ENCODE measurements at places on chromosomes 11 and 22.

DNA sequence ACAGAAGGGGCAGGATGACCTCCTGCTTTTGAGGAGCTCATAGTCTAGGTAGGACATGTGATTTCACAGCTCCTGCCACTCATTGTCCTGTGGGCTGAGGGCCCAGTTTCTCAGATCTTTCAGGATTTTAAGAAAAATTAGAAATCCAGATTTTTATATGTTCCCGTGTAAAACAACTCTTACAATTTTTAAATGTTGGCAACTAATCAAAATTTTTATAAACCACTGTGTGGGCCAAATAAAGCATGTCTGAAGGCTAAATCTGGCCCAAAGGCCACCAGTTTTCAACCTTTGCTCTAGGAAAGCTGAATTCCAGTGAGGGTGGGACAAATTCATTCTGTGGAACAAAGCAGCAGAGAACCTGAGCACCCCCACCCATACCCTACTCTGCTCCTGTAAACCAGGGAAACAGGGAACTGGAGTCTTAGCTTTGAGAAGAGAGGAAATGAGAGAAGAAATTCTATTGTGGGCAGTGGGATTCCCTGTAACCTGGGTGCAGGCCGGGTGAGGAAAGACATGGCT is 20.6 kb downstream of the LRRC32 start:
- no peak for DNase-seq

DNA sequence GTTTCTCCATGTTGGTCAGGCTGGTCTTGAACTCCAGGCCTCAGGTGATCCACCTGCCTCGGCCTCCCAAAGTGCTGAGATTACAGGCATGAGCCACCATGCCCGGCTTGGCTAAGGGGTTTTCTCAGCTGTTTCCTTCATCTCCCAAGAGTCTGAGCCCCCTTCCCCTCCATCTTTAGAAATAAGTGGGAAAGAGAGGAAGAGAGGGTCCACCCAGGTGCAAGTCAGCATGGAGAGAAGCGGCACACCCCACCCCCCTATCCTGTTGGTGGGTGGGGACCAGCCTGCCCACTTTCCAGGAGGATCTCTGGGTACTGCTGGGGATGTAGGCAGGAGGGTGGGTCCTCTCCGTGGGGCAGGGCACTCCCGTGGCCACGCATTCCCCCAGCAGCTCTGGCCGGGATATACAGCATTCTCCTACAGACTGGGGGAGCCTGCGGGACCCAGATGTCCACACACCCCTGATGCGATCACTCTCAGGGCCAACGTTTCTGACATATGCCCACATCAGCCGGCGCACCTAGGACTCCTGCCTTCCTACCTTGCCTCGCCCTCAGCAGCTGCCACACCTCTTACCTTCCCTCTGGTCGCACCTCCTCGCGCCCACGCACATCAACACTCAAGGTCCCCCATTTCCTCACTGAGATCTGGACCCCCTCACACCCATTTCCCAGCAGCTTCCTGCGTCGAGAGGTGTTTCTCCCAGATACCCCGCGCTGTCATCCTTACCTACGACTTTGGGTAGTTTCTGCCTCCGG is 8.9 kb downstream of the SCARF2 start:
- DNase-seq: no peak

DNA sequence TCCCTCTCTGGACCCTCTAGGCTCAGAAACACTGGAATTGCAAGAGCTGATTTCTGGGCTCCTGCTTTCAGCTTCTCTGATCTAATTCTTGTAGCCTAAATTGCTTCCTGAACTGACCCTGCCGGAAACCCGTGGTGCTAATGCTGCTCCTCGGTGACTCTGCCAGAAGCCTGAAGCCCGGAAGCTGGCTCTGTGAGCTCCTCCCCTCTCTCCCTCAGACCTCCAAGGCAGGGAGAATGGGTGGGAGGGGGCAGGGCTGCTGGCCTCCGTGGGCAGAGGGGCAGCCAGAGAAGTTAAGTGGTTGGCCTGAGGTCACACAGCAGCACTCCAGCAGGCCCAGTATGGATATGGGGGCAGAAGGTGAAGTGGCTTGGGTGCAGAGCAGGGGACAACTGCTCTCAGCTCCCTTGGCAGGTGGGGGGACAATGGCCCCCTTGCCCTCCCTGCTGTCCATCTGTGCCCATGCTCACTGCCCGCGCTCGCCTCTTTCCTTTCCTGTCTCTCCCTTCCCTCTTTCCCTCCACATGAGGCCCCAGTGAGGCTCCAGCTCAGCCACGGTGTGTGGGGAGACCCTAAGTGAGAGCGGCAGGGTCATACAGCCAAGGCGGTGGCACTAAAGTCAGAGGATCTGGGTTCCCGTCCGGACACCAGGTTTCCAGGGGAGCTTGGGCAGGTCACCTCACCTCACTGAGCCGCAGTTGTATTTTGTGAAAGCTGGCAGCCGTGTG is 16.2 kb downstream of the CAPN5 start:
- DNase-seq: no peak

DNA sequence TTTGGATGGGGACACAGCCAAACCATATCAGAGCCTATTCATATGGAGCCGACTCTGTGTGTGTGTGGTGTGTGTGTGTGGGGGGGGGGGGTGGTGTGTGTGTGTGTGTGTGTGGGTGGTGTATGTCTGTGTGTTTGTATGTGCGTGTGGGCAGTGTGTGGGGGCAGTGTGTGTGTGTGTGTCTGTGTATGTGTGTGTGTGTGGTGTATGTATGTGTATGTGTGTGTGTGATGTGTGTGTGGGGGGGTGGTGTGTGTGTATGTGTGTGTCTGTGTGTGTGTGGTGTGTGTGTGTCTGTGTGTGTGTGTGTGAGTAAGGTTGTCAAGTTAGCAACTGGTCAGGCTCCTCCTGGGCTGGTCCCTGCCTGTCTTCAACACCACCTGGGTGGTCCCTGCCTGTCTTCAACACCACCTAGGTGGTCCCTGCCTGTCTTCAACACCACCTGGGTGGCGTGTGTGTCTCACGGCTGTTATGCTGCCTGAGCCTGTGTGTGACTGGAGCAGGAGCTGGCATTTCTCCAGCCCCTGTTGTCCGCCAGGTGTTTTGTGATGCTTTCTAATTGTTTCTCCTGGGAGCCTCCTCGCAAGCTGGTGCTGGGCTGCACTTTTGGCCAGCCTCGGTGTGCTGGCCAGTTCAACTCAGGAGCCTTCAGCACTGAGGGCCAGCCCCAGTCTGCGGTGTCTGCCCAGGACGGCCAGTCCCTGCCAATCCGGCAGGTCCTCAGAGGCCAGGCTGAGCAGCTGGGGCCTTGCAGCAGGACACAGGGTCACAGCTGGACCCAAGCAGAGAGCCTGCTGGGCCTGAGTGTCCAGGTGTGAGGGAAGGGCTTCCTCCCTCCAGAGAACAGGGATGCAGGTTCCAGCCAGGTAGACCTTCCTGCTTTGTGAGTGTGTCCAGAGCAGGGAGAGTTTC is 21.5 kb upstream of the PVALB start:
- no peak for DNase-seq

- no peak for DNase-seq
Observed at GRCh38 chr11:32643526-32643925, 59.9 kb downstream of the EIF3M start.

DNA sequence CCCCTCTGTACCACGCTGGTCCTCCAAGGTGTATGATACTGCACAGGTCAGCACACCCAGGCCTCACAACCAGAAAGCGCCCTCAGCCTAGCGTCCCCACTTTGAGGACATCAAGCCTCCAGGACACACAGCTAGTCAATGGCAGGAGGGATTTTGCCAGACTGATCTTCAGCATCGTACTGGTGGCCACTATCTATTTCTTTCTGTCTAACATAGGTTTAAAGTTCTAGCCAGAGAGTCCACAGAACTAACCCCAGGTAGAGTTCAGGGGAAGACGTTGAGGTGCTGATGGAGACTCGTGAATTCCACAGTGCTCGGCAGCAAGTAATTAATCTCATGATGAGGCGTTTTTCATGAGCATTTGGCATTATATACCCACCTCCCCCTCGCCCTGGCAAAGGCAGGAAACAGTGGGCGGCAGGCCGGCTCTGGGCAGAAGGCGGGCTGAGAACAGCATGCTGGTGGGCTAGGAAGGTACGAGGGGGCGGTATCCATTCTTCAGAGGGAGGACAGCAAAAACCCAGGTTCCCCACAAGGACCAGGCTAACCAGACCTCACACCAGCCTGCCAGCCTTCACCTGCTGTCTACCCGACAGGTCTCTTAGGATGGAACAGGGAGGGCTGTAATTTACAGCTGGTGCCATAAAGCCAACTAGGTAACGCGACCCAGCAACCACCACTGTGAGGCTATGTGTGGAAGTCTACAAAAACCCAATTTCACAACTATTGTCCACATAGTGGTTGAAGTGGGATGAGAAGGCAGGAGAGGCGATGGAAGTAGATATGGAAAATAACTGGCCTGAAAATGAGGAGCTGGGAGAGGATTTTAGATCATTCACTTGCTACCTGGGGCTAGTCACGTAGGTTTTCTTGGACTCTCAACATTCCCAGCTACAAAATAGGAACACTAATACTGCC is 18.5 kb downstream of the MYH9 start:
- peak; percentile 64 for DNase-seq
